ENCODE measurements at places on chromosomes 2 and 18.

DNA sequence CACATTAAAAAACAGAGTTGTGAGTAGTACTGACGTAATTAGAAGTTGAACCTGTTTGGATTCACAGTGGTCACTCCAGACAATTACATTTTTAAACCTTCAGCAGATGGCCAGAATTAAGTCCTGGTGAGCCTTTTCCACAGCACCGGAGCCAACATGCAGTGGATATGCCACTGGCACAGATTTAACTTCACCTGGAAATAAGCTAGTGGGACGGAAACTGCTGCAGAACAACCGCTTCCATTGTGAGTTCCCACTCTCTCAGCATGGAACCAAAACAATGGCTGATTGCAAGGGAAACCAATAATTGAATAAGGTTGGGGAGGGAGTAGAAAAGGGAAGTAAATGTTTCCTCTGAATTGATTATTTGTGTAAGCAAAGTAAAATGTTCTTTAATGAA lies 515.1 kb downstream of the STK39 start:
- no peak for DNase-seq

- no peak for DNase-seq
Measured at GRCh38 chr2:119233326-119234020, 9.8 kb downstream of the STEAP3 start.

DNA sequence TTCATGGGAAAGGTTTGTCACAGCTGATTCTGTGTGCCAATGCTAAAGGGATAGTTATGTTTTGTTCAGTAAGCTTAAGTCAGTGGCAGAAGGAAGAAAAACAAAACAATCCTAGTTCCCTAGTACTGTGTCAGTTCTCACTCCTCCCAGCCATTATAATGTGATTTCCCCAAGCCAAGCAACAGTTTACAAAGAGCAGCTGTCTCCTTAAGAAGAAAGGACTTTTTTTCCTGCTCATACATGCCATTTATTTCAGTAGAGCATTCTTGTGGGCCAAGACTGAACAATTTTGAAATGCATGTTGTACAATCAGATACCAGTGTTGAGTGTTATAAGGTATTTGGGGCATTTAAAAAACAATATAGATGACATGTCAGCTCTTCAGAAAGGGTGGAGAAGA lies 52.1 kb downstream of the NEMP2 start:
- DNase-seq, result no peak

DNA sequence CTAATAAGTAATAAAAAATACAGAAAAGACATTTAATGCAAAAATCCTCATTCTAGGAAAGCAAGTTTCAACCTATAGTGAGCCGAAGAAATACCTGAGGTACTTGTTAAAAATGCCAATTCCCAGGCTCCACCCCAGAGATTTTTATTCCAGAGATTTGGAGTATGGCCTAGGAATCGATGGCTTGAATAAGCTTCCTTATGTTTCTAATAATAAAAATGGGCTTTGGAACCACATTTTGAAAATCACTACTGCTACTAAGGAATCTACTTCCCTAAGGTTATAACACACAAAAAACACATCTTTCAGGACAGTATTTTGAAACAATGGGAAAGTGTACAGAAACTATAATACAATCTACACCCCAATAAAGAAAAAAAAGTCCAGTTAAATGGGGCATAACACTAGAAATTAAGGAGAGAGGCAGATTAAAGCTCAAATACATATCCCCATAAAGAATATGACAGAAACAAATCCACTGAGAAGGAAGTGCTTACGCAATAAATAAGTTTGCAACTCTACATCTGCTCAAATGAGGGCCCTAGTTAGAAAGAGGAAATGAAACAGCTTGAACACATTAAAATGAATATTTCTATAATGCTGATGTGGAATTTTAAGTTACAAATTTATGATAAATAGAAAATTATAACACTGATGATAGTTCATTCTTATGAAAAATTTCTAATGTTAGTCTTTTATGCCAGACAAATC lies 103.7 kb downstream of the EPB41L3 start:
- DNase-seq, result no peak

- no peak for DNase-seq
Measured at GRCh38 chr18:22493255-22493654, 75.5 kb upstream of the CTAGE1 start.

DNA sequence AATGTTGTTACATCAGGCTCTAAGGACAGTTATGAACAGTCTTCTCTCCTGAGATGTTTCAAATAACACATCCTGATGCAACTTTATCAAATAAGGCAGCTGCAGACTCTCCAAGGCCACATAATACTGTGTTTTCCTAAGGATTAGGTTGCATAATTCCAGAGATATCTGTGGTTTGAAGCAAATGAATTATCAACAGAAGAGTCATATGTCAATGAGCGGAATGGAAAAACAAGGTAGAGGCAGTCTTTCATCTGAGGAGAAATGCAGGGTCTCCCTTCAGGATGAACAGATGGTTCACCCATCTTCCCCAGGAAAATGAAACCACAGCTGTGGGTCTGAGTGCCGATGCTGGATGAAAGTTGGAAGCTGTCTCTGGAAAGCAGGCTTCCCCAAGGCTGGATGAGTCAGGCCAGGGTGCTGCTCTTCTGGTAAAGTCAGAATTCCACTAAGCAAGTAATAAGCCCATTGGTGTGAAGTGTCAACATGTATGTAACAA lies 22.2 kb downstream of the LYG1 start:
- no peak for DNase-seq

GRCh38 chr2:96898641-96899412 lies 28.9 kb upstream of the SEMA4C start:
- no peak for DNase-seq

GRCh38 chr18:75937306-75937705 lies 509.8 kb upstream of the SMIM21 start:
- no peak for DNase-seq

DNA sequence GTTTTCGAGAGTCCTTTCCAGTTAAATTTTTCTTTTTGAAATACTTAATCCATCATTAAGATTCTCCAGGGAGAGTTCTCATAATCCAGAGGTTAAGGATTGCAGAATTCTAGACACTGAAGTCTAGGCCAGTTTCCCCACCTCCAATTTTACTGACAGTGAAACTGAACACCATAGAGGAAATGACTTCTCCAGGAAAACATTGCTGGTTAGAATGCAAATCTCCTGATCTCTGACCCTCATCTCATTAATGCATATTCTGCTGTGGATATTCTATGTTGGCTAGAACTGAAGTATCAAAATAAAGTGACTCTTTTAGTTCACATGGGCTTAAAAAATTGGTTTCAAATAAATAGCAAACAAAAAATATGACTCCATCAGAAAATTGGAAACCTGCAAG lies 105.8 kb upstream of the UGP2 start:
- no peak for DNase-seq

GRCh38 chr2:219569041-219569440 lies 2.3 kb downstream of the OBSL1 start:
- DNase-seq, result no peak

- no peak for DNase-seq
Measured at GRCh38 chr2:213934560-213934959, 476.3 kb upstream of the VWC2L start.

- DNase-seq, result no peak
Measured at GRCh38 chr18:46174342-46175041, 70.3 kb downstream of the HAUS1 start.

DNA sequence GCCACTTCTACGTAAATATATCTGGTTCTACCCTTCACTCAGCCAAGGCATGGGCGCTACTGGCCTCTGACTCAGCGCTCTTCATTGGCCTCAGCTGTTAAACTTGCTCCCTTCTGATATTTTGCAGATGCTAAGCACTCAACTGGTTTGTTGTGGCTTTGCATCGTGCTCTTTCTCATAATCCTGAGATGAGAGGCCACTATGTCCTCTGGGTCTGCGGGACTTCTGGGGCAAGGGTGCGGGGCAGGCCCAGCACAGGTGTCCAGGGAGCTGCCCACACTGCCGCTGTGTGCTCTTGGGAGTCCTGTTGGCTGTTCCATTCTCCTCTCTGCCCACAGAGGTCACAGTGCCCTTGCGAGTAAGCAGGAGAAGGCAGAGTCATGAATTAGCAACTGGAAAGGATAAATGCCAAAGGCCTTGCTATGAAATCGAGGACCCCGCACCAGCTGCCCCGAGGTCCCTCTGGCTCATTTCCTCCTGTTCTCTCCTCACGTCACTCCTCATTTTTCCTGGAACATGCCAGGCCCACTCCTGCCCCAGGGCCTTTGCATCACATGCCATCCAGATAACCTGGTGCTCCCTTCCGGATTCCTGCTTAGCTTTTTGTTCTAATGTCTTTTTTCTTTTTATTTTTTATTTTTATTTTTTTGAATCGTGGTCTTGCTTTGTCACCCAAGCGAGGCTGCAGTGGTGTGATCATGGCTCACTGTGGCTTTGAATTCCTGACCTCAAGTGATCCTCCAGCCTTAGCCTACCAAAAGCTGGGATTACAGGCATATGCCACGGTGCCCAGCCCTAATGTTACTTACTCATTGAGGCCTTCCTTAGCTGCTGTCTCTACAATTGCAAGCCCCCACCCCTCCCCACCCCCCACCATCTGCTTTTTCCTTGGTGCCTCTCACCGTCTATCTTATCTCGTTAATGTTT lies 34.9 kb upstream of the MAT2A start:
- DNase-seq, result no peak

- DNase-seq, result no peak
Measured at GRCh38 chr2:113075600-113075999, 7.8 kb downstream of the IL1F10 start.

DNA sequence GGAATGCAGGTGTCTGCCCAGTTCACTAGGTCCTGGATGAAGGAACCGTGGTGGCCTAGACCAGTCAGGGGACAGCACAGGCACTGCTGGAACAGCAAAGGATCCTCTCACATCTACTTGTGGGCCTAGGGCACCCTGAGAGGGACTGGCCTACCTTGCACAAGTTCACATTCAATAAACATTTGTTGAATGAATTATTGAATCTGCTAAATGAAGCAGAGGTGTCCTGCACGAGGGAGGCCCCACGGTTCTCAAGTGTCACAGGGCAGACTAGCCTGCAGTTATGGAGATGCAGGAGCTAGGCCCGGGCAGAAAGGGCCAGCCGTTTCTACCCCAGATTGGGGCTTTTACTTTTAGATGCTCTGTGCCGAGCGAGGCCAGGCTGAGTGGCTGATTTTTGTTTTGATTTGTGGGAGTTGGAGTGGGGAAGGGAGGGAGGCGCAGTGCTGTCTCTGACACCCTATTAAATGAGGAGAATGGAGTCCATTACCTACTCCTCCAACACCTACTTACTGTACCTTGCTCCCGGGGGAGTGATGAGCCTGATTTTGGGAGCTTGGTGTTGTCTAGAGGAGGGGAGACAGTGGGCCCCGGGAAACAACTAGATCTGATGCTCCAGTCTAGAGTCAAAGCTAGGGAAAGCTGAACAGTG lies 18.4 kb downstream of the SH2D6 start:
- no peak for DNase-seq

- no peak for DNase-seq
Measured at GRCh38 chr2:8028036-8028435, 653.8 kb upstream of the ID2 start.

- no peak for DNase-seq
Measured at GRCh38 chr2:170475878-170476277, 239.3 kb upstream of the SP5 start.

DNA sequence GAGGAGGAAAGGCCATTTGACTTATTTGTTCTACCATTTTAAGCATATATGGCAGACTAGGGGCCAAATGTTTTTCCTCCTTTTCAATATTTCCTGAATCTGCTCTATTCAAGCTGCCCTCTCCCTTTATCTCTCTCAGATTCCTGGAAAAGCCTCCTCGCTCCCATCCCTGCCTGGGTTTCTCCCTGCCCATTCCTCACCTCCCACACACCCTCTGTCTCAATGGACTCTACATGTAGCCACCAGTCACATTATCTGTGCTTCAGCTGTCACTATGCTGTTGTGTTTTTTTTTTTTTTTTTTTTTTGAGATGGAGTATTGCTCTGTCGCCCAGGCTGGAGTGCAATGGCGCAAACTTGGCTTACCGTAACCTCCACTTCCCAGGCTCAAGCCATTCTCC lies 22.9 kb downstream of the TYMS start:
- DNase-seq, result no peak

DNA sequence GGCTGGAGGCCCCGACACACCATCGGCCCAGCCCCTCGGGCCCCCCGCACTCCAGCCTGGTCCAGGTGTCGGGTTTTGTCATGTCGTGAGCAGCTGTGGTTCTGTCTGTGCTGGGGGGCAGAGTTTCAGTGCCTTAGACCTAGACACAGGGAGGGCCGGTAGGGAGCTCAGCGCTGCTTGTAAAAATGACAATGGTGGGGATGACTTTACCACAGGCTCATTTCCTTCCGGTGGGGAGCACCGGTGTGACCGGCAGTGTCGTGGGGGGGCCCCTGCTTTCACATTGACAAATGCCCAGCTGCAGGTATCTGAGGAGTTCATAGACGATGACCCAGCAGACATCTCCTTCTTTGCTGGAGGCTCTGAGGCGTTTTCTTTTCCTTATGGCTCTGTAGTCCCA lies 66.9 kb downstream of the STK25 start:
- DNase-seq, result no peak

- no peak for DNase-seq
Measured at GRCh38 chr18:54100466-54100865, 124.0 kb downstream of the MBD2 start.

DNA sequence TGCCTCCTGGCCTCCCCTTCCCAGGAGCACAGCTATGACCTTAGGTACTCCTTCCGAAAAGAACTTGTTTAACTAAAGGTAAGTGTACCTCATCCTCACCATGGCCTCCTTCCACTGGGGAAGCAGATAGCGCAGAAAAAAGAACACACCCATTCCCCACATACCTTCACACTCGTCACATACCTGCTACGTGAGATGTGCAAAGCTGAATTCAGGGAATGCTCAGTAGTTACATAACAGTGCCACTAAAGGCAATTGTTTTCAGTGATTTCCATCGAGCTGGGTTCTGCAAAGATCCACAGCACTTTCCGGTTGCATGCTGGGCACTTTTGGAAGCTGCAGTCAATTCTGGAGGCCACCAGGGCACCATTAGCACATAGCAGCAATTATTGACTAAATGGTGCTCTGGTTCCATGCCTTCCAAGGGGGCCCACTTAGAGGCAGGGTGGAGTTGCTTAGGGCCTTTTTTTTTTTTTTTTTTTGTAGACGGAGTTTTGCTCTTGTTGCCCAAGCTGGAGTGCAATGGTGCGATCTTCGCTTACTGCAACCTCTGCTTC lies 41.0 kb downstream of the PAX8 start:
- DNase-seq, result no peak

GRCh38 chr18:74774486-74774885 lies 176.8 kb downstream of the ZNF407 start:
- DNase-seq, result no peak

DNA sequence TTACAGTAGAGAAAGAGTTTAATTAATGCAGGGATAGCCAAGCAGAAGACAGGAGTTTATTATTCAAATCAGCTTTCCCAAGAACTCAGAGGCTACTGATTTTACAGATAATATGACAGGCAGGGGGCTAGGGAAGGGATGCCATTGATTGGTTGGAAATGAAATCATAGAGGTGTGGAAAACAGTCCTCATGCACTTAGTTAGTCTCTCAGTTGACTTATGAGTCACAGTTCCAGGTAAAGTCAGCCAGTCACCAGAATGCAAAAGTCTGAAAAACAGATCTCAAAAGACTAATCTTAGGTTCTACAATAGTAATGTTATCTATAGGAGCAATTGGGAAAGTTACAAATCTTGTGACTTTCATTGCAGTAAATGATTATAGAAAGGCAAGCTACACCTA lies 676.4 kb upstream of the CHAC2 start:
- no peak for DNase-seq
